ENCODE measurements at places on chromosomes 5 and 9.
A peak's percentile ranks its signal among the peaks of the same experiment; 100 is the strongest.

DNA sequence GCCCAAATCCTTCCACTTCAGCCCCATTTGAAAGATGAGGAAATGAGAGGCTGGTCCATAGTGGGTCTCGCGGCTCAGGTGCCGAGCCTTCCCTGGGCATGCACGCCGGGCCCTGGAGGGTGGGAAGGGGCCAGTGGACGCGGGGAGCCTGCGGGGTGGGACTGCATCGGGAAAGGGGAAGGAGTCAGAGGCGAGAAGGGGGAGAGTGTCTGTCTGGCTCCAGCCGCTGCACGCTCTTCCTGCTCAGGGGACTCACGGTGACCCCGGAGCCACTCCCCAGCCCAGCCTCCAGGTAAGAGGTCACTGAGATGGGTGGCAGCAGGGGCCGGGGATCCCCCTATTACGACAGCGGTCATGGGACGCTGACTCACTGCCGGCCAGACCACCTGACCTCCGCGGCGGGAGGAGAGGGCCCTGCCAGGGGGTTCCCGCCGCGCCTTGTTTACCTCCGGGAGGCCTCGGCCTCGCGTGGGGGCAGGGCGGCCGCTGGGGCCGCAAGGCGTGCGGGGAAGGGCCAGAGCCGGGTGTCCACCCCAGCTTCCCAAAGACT, 1.9 kb upstream of the SQSTM1 start:
- DNase-seq: peak; percentile 48

- DNase-seq: no peak
Measured at GRCh38 chr9:86494644-86495111, 140.5 kb upstream of the TUT7 start.

GRCh38 chr5:80615266-80615914, 39.1 kb upstream of the MSH3 start:
- DNase-seq: peak; percentile 19

- no peak for DNase-seq
Measured at GRCh38 chr5:135735831-135736230, 98.6 kb upstream of the SLC25A48 start.

DNA sequence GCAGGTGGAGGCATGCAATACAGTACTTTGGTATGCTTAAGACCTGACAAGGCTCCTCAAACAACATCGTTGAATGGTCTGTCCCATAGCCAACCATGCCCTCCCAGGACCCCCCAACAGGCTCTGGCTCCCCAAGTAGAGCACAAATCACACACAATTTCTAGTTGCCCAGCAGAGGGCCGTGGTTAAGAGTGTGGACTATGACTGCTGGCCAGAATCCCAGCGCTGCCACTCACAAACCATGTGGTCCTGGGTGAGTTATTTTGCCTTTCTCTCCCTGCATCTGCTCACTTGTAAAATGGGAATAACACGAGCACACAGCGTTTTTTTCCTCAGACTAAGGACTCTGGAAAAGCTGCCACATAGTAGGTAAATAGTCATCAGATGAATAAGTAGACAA, 6.5 kb downstream of the CKMT2 start:
- no peak for DNase-seq

DNA sequence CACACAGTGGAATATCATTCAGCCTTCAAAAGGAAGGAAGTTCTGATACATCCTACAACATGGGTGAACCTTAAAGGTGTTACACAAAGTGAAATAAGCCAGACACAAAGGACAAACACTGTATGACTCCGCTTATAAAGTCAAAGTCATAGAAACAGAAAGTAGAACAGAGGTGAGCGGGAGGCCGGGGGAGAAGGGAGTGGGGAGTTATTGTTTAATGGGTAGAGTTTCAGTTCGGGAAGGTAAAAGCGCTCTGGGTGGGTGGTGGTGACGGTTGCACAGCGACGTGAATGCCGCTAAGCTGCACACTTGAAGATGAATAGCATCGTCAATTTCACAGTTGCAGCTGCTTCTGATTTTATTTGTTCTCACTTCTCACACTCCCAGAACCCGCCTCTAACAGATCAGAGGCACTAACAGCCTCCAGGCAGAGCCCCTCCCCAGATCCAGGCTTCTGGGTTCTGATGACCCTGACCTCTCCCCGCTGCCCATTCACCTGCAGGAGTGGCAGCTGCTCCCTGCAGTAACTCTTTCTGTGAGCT, 34.1 kb downstream of the BNIP1 start:
- DNase-seq: no peak

GRCh38 chr9:98692392-98692791, 16.3 kb downstream of the GABBR2 start:
- no peak for DNase-seq

GRCh38 chr5:5633579-5633978, 211.1 kb downstream of the ICE1 start:
- DNase-seq: no peak

- DNase-seq: no peak
Measured at GRCh38 chr9:137969008-137969407, 91.4 kb downstream of the CACNA1B start.

DNA sequence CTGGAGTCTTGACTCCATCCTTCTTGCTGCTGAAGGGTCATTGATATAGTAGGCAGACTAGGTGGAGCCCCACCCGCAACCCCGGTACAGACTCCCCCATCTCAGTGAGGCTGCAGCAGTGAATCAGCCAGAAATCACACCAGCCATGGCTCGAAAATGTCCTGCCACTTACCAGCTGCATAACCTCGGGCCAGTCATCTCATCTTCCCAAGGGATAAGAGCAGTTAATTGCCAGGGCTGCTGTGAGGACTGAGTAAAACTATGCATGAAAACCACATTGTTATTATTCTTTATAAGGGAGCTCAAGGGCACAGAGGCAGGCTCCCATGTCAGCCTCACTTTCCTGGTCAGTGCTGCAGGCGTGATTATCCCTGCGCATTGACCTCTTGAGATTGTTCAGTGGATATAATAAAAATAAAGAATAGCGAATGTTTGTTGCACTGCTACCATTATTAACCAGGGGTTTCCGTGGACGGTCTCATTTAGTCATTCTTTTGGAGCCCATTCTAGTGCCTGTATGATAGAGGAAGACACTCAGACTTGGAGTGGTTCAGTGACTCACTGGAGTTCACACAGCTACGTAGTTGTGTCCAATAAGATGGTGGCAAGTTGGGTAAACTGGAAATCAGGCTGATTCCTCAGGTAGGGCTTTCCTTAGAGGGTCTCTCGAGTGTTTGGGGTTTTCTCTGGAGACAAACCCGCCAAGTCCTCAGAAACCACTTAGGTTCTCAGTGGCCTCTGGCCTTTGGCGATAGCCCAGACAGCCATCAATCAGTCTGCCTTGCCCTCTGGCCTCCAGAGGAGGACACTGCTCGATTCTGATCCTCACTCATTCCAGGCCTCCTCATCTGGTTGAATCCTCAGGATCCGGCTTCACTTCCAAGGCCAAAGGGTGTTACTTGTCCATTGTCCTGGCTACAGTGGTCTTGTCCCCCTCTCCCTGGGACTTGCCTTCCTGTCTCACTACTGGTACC, 39.9 kb downstream of the COL15A1 start:
- DNase-seq: no peak

GRCh38 chr5:121006217-121006616, 542.1 kb downstream of the PRR16 start:
- no peak for DNase-seq

DNA sequence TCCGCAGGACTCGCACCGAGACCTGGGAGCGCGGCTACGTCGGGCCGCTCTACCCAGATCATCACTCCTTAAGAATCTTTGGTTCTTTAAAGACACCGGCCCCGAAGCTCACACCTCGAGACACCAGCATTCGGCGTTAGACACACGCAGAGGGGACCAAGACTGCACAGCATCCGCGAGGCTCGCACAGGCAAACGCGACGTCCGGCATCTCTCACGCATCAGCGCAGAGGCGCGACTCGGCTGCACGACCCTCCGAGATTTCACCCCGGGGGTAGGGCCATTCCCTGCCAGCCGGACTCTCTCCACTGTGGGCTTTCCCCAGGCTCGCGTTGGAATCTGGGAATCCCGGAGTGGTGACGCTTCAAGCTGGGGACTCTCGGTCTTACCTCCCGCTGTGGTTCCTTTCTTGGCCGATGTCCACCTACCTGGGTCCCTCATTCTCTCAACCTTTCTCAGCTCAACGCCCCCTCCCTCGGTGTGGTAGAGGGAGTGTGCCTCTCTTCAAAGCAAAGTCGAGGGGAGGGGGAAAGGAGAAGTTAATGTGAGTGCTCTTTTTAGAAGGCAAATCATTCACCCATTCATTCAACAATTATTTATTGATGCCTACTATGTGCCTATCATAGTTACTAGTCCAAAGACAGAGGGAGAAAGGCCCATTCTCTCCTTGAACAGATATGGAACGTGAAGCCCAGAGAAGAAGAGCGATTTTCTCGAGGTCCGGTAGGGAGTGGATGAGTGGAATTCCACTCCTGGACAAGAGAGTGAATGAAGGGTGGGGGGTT, 1.3 kb upstream of the HAND1 start:
- DNase-seq: no peak

- no peak for DNase-seq
Measured at GRCh38 chr5:107979291-107979690, 308.6 kb upstream of the EFNA5 start.

- no peak for DNase-seq
Measured at GRCh38 chr5:93580063-93580926, 724 bp downstream of the NR2F1-AS1 start.

GRCh38 chr5:31193591-31194467, at the start of gene CDH6:
Gene CDH6, plus strand, starts transcription at chr5:31193686. Its CDS starts 73,788 bp downstream, at chr5:31267474.
- DNase-seq: peak; percentile 76

DNA sequence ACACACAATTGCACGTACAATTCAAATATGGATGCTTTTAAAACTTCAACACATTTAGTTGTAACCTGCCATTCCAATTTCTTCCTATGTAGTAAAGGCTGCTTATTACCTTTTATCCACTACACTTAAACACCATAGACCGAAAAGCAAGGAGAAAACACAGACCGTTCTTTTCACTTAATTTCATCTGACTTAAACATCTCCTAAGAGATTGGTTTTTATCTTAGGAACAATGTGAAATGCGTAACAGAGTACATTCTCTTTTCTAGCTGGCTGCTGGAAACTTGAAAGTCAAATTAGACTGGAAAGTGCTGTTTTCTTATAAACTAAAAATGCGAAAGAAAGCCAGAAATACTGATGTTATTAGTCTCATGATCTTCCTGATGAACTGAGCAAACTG, 241.8 kb downstream of the MLLT3 start:
- DNase-seq: no peak

DNA sequence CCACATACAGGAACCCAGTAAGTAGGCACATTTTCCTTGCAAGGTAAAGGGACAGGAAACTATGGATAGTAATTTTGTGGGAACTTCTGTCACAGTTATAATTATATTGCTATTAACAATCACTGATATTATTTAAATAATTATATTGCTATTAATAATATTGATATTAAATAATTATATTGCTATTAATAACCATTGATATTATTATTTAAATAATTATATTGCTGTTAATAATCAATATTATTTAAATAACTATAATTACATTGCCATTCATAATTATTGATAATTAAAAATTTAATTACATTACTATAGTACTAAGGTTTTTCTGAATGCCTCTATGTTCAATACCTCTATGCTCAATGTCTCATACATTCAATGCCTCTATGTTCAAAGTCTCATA, 385.6 kb upstream of the SGCD start:
- no peak for DNase-seq

DNA sequence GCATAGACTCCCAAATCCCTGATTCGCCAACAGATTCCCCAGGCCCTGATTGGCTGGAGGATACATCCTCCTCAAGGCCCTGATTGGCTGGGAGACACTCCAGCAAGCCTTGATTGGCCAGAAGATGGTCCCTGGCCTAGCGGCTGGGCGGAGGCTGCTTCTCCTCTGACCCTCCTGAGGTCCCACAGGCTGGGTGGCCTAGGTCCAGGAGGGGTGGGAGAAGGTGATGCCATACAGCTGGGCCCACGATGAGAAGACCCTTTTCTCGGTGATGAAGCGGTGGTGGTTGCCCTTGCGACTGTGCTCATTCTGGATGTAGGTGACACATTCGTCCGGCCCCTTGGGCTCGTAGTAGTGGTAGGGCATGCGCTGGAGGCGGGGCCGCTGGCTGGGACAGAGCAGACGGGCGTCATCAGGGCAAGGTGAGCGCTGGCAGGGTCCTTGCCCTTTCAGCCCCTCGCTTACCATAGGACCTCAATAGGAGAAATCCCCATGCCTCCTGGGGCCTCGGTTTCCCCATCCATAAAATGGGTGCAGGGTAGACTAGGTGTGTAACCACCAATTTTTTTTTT, 9.0 kb upstream of the AK1 start:
- DNase-seq: no peak

GRCh38 chr9:79564105-79564504, 7.7 kb upstream of the TLE4 start:
- DNase-seq: no peak

DNA sequence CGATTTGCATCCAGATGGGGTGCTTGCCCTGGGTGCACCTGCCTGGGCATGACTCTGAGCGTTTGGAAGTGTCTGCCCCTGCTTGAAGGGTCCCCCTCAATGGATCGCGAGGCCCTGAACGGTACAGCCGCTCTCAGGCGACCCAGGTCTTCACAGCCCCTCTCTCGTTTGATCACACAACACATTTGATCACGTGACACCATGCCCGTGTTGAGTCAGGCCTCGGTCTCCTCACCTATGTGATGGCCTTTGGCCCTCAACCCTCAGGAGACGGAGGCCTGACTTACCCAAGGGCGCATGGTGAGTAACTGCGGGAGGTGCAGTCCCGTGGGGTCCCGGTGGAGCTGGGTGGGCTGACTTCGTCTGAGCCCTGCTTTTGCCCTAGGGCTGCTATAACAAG, 3.0 kb upstream of the ASB6 start:
- no peak for DNase-seq

DNA sequence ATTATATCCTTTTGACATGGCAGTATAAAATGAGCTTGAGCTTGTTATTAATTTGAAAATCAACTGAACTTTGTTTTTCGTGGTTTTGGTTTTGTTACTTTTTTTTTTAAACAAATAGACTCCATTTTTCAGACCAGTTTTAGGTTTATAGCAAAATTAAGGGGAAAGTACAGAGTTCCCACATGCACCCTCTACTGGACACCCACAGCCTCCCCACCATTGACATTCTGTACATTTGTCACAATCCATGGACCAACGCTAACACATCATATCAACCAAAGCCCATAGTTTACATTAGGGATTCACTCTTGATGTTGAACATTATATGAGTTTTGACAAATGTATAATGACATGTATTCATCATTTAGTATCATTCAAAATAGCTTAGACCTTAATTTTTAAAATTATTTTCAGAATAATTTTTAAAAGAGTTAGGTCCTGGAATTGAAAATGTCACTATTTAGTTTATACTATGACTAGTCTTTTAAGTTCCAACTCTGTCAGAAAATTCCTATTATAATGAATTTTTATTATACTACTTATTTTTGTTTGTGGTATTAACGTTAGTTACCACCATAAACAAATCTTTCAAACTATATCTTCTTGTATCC, 35.3 kb upstream of the JMY start:
- DNase-seq: no peak

- no peak for DNase-seq
Measured at GRCh38 chr5:179734536-179735164, 2.0 kb downstream of the MAML1 start.

GRCh38 chr5:142511358-142511757, 174.5 kb downstream of the FGF1 start:
- no peak for DNase-seq

GRCh38 chr9:87950765-87951488, 23.4 kb downstream of the CDK20 start:
- no peak for DNase-seq

GRCh38 chr9:79026316-79026715, 545.4 kb upstream of the TLE4 start:
- no peak for DNase-seq

- DNase-seq: no peak
Measured at GRCh38 chr9:123423311-123423640, 67.3 kb downstream of the CRB2 start.

- no peak for DNase-seq
Measured at GRCh38 chr9:110995420-110996340, 42.6 kb downstream of the LPAR1 start.
